Colonic mucosa (tissue), 4 donors: ENCODE measurements at places on chromosomes 6 and 20. TPM values are rescaled to one million over a fixed set of nuclear protein-coding genes. Genes with fewer than 3 reads are reported as not detected.

DNA sequence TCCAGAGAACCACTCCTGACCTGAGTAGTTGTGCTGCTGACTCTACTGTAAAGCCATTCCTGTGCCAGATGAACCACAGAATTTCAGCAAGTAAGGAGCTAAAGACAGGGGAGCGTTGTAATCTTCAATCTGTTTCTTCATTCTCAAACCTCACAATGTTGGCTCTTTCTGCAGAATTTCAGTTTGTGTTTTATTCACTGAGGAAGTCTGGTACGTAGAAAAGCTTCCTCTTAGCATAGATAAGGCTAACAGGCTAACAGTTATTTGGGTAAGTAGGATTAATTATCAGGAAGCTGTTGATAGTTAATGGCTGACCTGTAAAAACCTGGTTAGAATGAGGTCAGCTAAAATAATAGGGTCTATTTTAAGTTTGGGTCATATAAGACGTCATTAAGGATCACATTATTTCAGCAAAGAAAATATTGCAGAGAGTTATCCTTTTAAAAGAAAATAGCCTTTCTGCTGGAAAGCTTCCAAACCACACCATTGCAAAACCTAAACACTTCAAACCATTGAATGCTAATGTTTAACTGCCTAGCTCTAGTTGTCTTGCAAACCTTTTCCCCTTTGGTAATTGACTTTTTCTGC, 14.1 kb upstream of the TENT5A start:
- no peaks in the 10 kb centered on the region for H3K36me3 ChIP-seq
- H3K27me3 ChIP-seq, result no peaks in the 10 kb centered on the region
- H3K4me1 ChIP-seq, result peaks cover 8% of the 10 kb centered on the region
- no peak overlapping the region for H3K4me3 ChIP-seq

DNA sequence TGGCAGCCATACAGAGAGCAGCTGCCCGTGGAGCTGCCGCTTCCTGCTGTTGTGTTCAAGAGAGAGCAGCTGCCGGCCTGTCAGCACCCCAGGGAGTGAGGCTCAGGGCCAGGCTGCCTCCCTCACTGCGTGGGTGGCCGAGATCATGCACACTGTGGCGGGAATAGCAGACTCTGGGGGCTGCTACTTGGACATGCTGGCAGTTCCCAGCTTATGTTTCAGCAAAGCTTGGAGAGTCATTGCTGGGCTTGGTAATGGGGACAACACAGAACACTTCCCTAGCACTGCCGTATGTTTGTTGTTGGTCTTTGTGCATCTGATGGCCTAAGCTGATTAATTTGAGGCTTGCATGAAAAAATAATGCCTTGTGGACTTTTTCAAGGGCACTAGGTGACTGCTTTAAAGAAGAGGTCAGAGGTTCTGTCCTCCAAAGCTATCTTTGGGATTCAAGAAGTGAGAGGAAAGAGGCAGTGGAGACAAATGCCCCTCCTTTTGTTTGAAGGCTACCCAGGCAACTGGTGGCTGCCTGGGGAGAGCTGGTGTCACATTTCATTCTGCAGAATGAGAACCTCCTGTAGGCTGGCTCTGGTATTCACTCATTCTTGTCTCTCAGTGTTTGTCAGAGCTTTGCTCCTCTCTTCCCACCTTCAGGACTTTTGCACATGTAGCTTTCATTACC, 18.8 kb downstream of the MRAP2 start:
- no peaks in the 10 kb centered on the region for H3K27me3 ChIP-seq
- no peaks in the 10 kb centered on the region for H3K36me3 ChIP-seq
- no peak for DNase-seq
- H3K4me3 ChIP-seq, result no peak overlapping the region
- H3K27ac ChIP-seq, result no peak overlapping the region
- H3K4me1 ChIP-seq, result no peaks in the 10 kb centered on the region

- no peak for DNase-seq
- no peaks in the 10 kb centered on the region for H3K36me3 ChIP-seq
- H3K27ac ChIP-seq, result no peak overlapping the region
- no peak overlapping the region for H3K4me3 ChIP-seq
- H3K4me1 ChIP-seq, result no peaks in the 10 kb centered on the region
Measured at GRCh38 chr6:139407718-139408222, 33.3 kb upstream of the CITED2 start.

DNA sequence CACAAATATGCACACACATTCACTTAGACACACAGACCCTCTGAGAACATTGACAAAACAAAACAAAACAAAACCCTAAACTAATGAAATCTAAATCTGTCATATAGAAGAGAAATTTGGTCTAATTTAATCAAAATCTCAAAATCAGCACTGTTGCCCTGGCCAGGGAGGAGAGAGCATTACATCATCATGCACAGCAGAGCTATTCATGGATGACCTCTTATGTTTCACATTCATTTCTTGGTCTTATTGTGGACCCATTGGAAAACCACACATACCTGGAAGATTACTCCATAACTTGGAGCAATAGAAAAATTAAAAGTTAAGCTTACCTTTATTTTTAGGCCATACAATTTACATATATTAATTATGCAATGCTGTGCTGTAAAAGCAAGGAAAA, 1223.6 kb upstream of the GJE1 start:
- no peak overlapping the region for H3K4me3 ChIP-seq
- no peak for DNase-seq
- no peaks in the 10 kb centered on the region for H3K36me3 ChIP-seq

- peaks cover 5% of the 10 kb centered on the region for H3K4me1 ChIP-seq
- no peaks in the 10 kb centered on the region for H3K27me3 ChIP-seq
- H3K27ac ChIP-seq, result peak overlapping the region; percentile 36
Measured at GRCh38 chr20:57582432-57583288, 21.8 kb downstream of the PCK1 start.

- no peaks in the 10 kb centered on the region for H3K36me3 ChIP-seq
- H3K4me1 ChIP-seq, result peaks cover 2% of the 10 kb centered on the region
- DNase-seq, result no peak
- H3K4me3 ChIP-seq, result no peak overlapping the region
- H3K27me3 ChIP-seq, result no peaks in the 10 kb centered on the region
- H3K27ac ChIP-seq, result no peak overlapping the region
Measured at GRCh38 chr6:108621117-108621516, 60.4 kb downstream of the FOXO3 start.

- no peak overlapping the region for H3K27ac ChIP-seq
- no peaks in the 10 kb centered on the region for H3K27me3 ChIP-seq
- no peak overlapping the region for H3K4me3 ChIP-seq
- H3K36me3 ChIP-seq, result no peaks in the 10 kb centered on the region
- no peaks in the 10 kb centered on the region for H3K4me1 ChIP-seq
- no peak for DNase-seq
Measured at GRCh38 chr6:88124925-88125557, 41.1 kb downstream of the CNR1 start.

OPRM1 gene
- not detected for total RNA-seq

GNAS gene
- 715 TPM for total RNA-seq

PCMTD2 gene
- 23.3 TPM for total RNA-seq

MAS1 gene
- total RNA-seq, result not detected
